ENCODE measurements at places on chromosomes 7 and 10. TPM values are rescaled to one million over a fixed set of nuclear protein-coding genes. Genes with fewer than 3 reads are reported as not detected.

- DNase-seq, result no peak
Observed at GRCh38 chr7:13542451-13542850, 447.0 kb downstream of the ETV1 start.

Gene POM121L12
- not detected for total RNA-seq

GRCh38 chr7:67928141-67928540, 931.5 kb downstream of the TYW1 start:
- DNase-seq, result no peak

DNA sequence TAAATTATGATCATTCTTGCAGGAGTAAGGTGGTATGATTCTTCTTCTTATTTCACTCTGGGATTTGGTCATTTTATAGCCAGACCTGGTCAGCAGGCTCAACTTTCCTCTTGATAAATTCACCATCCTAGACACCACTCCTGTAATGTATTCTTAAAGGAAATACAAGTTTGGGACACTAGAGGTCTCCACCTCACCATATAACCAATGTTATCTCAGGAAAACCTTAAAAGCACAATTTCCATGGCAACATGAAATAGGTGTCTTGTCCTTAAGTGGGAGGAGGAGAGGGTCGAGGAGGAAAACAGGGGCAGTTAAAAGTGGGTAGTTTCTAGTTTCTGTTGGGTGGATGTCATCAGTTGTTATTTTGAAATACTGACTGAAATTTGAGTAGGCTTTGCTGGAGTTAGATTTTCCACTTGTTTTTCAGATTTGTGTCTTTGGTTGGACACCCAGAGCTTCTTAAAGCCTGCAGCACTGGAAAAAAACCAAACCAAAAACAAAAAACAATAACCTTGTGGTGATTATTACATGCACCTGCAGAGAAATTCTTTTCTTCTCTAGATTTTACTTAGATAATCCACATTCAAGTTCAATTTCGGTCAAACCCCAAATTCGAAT, 163.1 kb downstream of the PRKCQ start:
- DNase-seq, result no peak

- DNase-seq, result no peak
Observed at GRCh38 chr7:45567713-45568112, 6.5 kb upstream of the ADCY1 start.

DNA sequence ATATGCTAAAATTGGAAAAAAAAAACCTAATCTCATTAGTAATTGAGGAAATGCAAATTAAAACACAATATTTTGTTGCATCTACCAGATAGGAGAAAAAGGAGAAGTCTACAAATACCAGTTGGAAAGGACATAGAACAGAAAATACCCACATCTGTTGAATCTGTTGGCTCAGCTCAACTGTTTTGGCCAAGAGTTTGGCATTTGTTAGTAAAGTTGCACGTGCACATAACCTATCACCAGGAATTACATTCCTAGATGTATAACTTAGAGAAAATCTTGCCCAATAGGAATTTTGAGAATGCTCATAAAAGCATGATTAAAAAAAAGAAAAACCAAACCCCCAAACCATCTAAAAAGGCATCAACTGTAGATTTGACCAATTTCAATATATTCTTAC, 282.1 kb upstream of the BMPER start:
- DNase-seq, result no peak

DNA sequence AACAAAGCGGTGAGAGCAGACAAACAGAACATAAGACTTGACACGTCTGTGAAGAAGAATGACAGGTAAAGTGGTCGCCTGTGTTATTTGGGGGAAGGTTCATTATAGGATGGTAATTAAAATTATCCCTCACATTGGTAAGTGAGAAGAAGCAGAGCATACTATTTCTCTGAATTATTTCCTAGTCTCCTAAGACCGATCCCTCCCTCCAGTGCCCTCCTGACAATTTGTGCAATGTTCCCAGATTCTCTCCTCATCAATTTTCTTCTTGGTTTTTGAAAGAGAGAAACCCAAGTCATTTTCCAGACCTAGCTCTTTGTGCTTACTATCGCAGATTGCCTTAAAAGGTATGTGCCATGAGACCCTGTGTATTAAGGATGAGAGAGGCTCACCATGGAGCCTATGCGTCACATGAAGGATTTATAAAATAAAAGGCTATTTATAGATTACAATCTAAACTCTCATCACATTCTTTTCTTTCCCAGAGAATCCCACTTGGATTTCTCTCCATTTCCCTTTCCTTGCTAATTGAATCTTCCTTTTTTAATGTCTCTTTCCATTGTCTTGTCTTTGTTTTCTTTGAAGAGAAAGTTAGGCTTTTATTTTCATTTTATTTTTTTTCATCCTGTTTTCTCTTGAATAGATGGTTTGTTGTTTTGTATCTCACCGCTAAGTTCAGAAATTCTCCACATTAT, 112.0 kb downstream of the PPP1R3A start:
- DNase-seq, result no peak

DNA sequence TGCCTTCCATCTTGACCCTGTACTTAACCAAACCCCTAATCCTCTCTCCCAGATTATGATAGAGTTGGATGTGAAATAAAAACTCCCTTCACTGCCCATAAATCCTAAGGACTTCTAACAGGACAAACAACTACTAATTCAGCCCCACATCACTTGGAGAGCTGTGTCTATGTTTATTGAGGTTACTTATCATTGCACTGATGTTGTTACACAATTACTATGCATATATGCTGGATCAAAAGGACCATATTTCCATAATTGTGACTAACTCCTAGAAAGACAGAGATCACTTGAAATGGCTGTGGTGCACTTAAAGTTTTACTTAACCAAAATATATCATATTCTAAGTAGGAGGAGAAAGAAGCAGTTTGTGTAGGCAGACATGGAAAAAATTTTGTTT, 144.9 kb upstream of the AGK start:
- DNase-seq, result no peak

Gene KAZALD1
- total RNA-seq, result 1.4 TPM

DNA sequence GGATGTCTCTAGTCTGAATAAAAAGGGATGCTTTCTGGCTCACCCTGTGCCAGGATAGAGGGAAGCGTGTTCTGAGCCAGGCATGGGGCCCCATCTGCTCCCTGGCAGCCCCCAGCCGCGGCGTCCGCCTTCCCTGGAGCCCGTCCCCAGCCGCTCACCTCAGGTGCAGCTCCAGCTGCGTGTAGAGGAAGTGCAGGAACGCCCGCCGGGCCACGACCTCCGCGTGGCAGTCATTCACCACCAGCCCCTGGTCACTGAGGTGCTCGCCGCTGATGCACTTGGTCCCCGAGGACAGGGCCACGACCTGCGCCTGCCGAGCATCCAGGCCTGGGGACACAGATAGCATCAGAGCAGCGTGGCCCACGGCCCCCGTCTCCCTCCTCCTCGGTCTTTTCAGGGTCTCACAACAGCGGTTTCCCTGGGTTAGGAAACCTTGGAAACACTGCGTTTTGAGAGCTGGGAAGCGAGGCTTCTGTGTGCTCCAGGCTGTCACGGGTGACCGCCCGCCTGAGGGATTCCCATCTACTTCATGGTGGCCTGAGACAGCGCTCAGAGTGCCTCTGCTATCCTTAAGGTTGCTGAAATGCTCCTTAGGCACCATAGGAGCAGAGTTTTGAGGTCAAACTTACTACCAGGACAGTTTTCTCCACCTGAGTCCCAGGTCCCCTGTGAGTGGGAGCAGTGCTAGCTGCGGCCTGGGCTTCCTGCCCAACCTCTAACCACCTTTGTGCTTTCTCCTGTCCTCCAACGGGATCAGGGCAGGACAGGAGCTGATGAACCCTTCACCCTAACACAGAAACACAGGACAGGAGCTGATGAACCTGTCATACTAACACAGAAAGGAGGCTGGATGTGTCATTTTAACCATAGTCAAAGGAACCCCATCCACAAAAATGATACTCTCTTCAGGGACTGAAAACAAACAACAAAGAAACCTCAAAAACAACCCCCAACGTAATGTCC, 186.1 kb downstream of the WDR37 start:
- no peak for DNase-seq

Gene CTAGE8
- not detected for total RNA-seq

DNA sequence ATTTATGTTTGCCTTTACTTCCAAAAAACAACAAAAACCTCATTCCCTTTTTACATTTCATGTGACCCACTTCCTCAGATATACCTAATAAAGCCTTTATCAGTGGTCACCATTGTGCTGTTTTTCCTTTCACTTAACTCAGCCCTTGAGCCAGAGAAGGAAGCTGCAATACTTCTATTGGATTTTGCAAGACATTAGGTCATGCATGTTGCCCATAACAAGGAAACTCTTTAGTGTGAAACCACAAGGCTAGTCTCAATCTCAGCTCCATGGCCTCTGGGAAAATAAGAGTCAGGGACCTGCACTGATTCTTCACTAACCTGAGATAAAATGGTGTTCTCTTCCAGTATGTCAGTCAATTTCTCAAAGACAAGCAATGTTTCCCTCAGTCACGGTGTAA, 27.8 kb downstream of the STEAP4 start:
- no peak for DNase-seq

- DNase-seq, result no peak
Observed at GRCh38 chr10:71316056-71316785, 2.8 kb upstream of the SLC29A3 start.

DNA sequence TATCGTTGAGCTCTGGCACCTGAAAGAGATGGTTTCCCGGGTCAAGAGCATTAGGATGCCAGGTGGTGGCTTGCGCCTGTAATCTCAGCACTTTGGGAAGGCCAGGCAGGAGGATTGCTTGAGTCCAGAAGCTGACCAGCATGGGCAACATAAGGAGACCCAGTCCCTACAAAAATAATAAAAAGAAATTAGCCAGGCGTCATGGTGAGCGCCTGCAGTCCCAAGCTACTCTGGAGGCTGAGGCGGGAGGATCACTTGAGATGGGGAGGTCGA, 6.1 kb upstream of the KCP start:
- DNase-seq, result no peak

GRCh38 chr10:105210546-105210945, 569.5 kb downstream of the SORCS3 start:
- DNase-seq, result no peak

- DNase-seq, result no peak
Observed at GRCh38 chr10:117747636-117748035, 205.1 kb downstream of the EMX2 start.

Gene PPP1R9A
- 115 TPM for total RNA-seq

DNA sequence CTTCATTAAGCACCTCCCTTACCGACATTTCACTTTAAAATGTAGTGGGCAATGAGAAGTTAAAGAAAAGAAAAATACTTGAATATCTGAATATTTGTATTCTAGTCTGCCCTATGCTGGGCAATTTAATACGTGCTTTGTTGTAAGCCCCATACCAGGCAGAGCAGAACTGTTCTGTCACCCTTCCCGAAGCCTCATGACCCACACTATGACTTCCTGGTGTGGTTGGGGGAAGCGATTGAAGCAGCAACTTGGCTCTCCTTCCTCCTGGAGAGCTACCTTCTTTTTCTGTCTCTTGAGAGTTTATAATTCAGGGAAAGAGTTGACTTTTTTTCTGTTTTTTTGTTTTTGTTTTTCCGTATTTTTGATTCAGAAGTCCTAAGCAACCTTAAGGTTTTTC, 243.7 kb downstream of the INHBA start:
- no peak for DNase-seq

Gene KCP
- 0.16 TPM for total RNA-seq

Gene PDK4
- 11.7 TPM for total RNA-seq

- DNase-seq, result no peak
Observed at GRCh38 chr7:31934551-31934950, 135.7 kb downstream of the PDE1C start.

Gene SPDYE5
- not detected for total RNA-seq

Gene ZCWPW1
- 4.2 TPM for total RNA-seq

DNA sequence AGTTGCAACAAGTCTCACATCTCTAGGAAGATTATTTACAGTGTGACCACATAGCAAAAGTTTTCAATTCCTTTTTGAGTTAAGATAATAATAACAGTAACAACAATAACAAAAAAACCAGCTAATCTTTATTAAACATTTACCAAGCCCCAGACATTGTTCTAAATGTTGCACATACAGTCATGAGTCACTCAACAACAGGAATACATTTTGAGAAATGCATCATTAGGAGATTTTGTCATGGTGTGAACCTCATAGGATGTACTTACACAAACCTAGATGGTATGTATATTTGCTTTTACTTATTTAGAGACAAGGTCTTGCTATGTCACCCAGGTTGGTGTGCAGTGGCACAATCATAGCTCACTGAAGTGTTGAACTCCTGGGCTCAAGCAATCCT, 52.0 kb downstream of the SPAM1 start:
- DNase-seq, result no peak

DNA sequence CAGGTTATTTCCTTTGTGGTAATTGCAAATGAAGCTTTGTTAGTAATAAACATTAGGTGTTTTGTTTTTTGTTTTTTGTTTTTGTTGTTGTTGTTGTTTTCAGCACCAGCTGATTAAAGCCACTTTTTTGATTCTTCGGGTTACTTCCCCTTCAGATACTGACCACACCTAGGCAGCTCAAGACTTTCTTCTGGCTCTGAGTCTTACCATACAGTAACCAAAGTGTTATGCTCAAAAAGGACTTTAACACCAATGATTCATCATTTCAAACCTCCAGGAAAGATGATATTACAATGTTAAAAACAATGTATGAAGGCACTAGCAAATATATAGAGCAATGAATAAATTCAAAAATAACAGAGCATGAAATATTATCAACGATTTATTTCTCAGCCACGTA, 265.2 kb upstream of the SP8 start:
- no peak for DNase-seq

DNA sequence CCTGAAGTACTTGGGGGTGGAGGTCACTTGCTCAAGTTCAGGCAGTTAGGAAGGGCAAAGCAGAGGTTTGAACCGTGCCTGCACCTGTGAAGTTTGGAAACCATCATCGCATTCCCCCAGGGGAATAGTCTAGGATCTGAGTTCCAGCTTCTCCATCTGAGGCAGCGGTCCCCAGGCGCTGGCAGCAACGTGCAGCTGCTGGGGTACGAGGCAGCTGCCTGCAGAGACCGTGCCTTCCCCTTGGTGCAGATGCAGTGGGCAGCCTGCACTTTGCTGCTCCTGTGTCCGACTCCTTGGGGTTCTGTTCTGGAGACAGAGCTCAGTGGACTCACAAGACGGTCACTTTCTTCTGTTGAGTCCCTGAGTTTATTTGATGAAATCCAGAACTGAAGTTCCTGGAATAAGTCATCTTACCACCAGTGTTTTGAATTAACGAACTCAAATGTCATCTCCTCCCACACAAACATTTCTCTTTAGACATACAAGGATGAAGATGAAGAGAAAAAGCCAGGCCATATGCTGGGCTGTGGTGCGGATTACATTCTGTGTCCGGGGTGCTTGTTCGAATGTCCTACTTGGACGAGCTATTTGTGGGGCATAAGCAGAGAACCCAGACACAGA, 19.9 kb upstream of the GIMAP8 start:
- DNase-seq, result no peak

- no peak for DNase-seq
Observed at GRCh38 chr7:32047075-32047474, 23.1 kb downstream of the PDE1C start.

Gene CEP55
- 1.9 TPM for total RNA-seq

- DNase-seq, result peak; percentile 67
Observed at GRCh38 chr10:91908337-91909116, 759 bp downstream of the FGFBP3 start.

Gene LRRD1
- total RNA-seq, result 0.78 TPM

DNA sequence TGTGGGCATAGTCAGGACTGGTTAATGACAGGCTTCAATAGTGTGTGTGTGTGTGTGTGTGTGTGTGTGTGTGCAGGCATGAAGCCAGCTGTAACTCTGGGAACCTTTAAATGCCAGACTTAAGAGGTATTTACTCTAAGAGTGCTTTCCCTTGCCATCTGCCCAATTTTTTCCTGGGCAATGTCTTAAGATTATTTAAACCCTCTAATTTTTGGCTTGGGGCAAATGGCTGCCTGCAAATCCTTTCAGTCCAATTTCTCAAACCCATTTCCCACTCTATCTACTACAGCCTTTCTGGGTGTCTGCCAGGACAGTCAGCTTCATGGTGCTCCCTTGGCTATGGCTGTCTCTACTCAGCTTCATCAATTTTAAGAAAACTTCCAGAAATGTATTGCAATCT, 62.6 kb upstream of the C1GALT1 start:
- no peak for DNase-seq

Measured in occipital lobe (tissue), 3 donors.